ENCODE measurements at places on chromosomes 7 and 10. TPM values are rescaled to one million over a fixed set of nuclear protein-coding genes. Genes with fewer than 3 reads are reported as not detected.
A peak's percentile ranks its signal among the peaks of the same experiment; 100 is the strongest.

DNA sequence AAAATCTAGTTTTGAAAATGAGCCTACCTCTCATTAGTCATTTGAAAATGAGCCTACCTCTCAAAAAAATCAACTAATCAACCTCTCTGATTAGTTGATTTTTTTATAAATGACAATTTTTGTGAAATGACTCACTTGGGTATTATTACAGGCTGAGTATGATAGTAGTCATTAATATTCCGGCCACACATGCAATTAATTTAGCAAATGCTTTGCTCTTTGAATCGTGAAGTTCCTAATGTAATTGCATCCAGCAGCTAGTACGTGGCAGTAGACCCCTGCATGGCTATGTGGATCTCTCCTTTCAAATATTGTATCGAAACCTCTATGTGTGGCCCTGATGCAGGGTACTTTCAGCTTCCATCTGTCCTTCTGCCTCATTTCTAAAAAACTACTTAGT is 245.9 kb upstream of the PHYHIPL start:
- DNase-seq, result no peak

- no peak for DNase-seq
These were observed 3.9 kb downstream of the HMX3 start for GRCh38 chr10:123139521-123140163.

GRCh38 chr10:132363921-132364593 is 32.1 kb downstream of the LRRC27 start:
- no peak for DNase-seq

GRCh38 chr10:59287587-59288255 is 74.6 kb downstream of the FAM13C start:
- no peak for DNase-seq

DNA sequence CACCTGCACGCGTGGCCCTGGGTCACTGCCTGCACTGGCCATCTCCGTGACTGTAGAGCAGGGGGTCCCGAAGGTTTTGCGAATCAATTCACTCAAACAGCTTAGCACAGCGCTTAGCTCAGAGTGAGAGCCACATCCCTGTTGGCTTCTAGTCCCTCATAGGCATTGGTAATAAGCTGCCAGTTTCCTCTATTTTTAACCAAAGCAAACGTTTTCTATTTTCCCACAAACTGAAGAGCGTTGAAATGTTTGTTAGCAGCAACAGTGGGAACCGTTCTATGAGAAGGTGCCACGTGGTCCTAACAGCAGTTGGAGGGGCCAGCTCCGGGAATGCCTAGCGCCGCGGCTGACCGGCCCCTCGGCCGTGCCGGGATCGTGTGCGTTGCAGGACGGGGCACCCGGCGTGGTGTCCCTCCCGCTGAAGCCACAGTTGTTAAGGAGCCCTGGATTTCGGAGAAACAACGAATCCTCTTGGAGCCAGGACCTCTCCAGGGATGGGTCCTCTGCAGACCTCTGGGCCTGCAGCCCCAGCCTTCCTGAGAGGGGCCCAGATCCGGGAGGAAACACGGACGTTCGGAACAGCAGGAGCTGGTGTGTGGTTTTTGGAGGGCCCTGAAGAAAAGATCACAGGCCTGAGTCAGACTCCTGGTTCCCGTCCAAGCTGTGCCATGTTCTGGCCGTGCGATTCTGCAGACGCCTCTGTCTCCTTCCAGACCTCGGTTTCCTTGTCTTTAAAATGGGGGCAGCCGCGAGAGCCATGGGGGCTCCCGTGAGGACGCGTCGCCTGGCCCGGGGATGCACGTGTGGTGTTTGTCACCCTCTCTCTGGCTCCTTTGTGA is 40.3 kb downstream of the FAM20C start:
- DNase-seq, result peak; percentile 60

DNA sequence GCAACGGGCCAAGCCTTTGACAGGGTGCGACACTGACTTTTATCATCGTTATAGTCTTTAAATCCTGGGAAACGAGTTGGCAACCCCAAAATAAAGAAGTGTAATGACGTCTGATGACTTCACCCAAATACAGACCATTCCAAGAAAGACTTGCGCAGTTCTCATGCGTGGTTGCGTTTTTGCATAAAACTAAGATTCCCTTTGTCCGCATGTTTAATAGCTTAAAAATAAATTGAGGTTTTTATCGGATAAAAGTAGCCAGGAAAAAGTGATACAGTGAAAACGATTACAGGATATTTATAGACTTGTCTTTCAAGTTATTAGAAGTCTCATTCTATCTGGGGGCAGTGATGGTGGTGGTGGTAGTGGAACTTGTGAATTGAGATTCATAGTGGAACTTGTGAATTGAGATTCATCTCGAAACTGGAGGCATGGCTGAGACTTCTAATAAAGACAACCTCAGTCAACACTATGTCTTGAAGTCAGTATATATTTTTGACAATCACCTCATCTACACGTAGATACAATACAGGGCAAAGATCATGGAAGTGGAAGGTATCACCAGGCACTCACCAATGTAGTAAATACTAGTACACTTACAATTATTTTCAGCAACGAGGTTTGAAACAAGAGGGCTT is 1.2 kb upstream of the NAMPT start:
- DNase-seq, result peak; percentile 79

DNA sequence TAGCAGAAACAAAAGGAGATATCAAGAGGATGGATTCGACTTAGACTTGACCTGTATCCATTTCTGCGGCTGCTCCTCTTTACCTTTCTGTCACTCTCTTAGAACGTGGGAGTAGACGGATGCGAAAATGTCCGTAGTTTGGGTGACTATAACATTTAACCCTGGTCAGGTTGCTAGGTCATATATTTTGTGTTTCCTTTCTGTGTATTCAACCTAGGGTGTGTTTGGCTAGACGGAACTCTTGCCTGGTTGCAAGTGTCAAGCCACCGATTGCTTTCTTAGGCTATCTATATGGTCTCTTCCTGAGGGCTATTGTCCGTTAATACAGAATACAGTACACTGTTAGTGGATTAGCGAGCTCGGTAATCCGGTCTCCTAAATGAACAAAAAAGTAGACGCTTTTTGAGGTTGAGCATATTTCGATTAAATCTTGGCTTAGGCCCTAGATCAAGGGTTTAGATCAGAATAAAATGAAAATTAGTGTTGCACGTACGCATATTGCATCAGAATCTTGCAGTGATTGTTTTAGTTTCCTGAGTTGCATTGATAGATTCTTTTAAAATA is 1.2 kb downstream of the PTEN start:
- peak; percentile 50 for DNase-seq

DNA sequence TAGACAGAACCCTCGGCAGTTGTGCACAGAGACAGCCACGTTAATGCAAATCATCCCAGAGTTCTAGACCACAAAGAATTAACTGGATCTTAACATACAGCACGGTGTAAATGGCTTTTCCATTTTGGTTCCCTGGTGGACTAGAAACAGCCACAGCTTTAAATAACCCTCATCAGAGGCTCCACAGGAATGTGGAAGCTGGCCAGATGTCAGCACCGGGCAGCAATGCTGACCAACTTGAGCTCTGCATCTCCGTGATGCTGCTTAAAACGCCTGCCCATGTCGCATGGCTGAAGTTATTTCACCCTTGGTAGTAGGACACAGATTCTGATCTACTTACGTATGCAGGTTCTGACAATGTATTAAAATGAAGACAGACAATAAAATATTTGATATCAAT is 24.5 kb downstream of the RSU1 start:
- DNase-seq, result peak; percentile 2

DNA sequence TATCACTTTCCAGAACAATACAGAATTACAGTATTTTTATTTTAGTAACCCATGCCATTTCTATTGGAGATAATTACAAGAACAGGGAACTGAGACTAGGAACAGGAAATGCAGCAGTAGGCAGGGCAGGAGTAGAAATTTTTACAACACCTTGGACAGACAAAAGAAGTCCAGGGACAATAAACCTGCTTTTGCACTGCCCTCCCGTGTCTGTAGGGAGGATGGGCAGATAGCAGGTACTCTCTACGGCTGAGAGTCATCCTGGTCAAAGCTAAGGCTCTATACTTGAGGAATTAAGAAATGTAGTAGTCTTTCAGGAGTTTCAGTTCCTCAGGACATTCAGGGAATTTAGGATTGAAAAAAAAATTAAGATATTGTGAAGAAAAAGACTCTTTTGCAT is 63.4 kb downstream of the VAX1 start:
- DNase-seq, result no peak

- DNase-seq, result no peak
These were observed 73.2 kb upstream of the PPP1R3C start for GRCh38 chr10:91705948-91706670.

GRCh38 chr7:157499835-157500153 is 163.0 kb downstream of the DNAJB6 start:
- no peak for DNase-seq

- DNase-seq, result no peak
These were observed 25.3 kb downstream of the VWDE start for GRCh38 chr7:12378389-12378788.

- DNase-seq, result no peak
These were observed 50.2 kb downstream of the EEPD1 start for GRCh38 chr7:36203071-36203790.

The ANK3 gene
- 658 TPM for total RNA-seq

The SORCS3 gene
- 0.16 TPM for total RNA-seq

The ADAM8 gene
- not detected for total RNA-seq

The TET1 gene
- 9.3 TPM for total RNA-seq

The OPN4 gene
- total RNA-seq, result not detected

Data from fibroblast of the aortic adventitia (primary cell).